ENCODE measurements at places on chromosomes 16 and 17. TPM values are rescaled to one million over a fixed set of nuclear protein-coding genes. Genes with fewer than 3 reads are reported as not detected.

The DNAAF1 gene
- total RNA-seq, result not detected

The GPR142 gene
- not detected for total RNA-seq

The CCP110 gene
- 24.5 TPM for total RNA-seq

The LRRC37A gene
- 0.88 TPM for total RNA-seq

The PSMD11 gene
- total RNA-seq, result 161 TPM

GRCh38 chr17:14959106-14959648 lies 305.9 kb downstream of the PMP22 start:
- H3K4me1 ChIP-seq, result no peaks in the 10 kb centered on the region
- DNase-seq, result no peak
- H3K27ac ChIP-seq, result no peak overlapping the region
- no peak overlapping the region for H3K4me3 ChIP-seq
- no peaks in the 10 kb centered on the region for H3K36me3 ChIP-seq
- H3K27me3 ChIP-seq, result no peaks in the 10 kb centered on the region

Data from endothelial cell of umbilical vein (primary cell).